ENCODE measurements at places on chromosomes 6 and 20. TPM values are rescaled to one million over a fixed set of nuclear protein-coding genes. Genes with fewer than 3 reads are reported as not detected.

GTSF1L gene
- polyA plus RNA-seq: not detected

ZSWIM3 gene
- 2.0 TPM for polyA plus RNA-seq

SULF2 gene
- 52.2 TPM for polyA plus RNA-seq

HLA-DQA2 gene
- polyA plus RNA-seq: not detected

C20orf202 gene
- polyA plus RNA-seq: not detected

CDH26 gene
- 1.1 TPM for polyA plus RNA-seq

PDE7B gene
- 0.01 TPM for polyA plus RNA-seq

GSTA3 gene
- not detected for polyA plus RNA-seq

BMP7 gene
- polyA plus RNA-seq: 0.29 TPM

RAMACL gene
- 7.7 TPM for polyA plus RNA-seq

TGM3 gene
- polyA plus RNA-seq: 0.08 TPM

STX11 gene
- polyA plus RNA-seq: 0.28 TPM

HLA-DPB1 gene
- not detected for polyA plus RNA-seq

SLC22A23 gene
- 4.3 TPM for polyA plus RNA-seq

HTR1E gene
- not detected for polyA plus RNA-seq

PCMTD2 gene
- 25.6 TPM for polyA plus RNA-seq

TUBB gene
- 1,517 TPM for polyA plus RNA-seq

OOEP gene
- polyA plus RNA-seq: not detected

BTN1A1 gene
- polyA plus RNA-seq: not detected

Data from keratinocyte (primary cell).